ELR (cell line): ENCODE measurements at places on chromosomes 4 and X.

- no peak for DNase-seq
These were observed 601.3 kb downstream of the SPRY1 start for GRCh38 chr4:123997776-123998449.

- peak; percentile 21 for DNase-seq
These were observed 54.5 kb upstream of the WDR1 start for GRCh38 chr4:10171055-10171454.

GRCh38 chr4:74967324-74967723, 34.4 kb downstream of the PARM1 start:
- no peak for DNase-seq

DNA sequence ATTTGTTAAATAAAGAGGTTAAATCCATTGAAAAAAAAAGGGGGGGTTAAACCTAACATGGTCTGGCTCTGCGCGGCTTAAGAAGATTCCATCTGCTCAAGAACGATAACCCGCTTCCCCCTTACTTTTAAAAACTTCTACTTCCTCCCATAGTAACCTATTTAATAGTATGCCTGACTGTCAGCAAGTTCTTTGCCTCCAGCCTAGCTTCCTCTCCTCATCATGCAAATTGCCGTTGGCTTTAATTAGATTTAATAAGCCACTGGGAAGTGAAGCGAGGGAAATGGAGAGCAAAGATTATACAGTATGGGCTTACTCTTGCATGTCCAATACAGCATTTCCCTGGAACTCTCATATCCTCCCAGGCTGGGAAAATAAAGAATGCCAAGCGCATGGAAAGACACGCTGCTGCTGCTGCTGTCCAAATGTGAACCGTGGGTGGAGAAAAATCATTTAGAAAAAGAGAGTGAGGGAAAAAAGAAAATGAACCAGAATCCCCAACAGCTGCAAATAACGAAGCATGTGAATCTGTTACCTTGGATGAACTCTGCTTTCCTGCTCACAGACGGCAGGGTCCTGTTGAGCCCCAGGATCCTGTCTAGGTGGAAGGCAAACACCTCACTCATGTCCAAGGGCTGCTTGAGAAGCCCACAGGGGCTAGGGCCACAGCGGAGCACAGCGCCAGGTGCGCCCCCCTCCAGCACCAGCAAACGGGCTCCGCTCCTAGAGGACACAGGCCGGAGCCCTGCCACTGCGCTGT, 2.7 kb downstream of the GASK1B start:
- DNase-seq = no peak

GRCh38 chr4:8537041-8537461, 43.1 kb upstream of the GPR78 start:
- DNase-seq = peak; percentile 93

DNA sequence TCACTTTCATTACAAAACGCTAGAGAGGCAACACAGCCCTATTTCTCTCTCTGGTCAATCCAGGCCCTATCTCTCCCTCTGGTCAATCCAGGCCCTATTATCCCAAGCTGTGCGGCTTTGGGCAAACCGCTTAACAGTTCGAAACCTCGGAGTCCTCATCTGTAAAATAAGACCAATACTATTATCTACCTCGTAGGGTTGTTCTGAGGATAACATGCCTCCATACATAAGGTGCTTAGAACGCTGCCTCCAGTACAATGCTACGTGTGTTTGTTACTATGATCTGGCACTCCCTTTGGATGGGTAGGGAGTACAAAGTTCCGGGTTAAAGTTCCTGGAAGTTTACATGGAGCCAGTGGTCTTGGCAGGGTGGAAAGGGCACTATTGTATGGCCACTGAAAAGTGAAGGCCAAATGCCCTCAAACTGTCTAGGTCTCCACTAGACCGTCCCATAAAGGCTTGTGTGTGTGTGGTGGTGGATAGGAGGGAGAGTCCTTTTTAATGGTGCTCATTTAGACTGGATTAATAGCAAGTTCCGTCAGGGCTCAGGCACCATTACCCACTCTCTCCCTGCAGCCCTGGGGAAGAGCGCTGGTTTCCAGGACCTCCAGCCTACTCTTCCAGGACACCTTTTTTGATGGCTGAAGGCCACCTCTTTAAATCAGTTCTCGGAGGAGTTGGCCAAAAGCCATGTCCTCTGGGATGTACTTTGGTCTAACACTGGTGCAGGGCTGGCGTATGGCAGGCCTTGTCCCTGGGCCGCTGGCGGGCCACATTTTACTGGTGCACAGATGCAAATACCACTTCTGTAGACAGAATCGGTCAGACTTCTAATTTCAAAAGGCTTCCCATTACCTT, 75.6 kb upstream of the BCOR start:
- no peak for DNase-seq

DNA sequence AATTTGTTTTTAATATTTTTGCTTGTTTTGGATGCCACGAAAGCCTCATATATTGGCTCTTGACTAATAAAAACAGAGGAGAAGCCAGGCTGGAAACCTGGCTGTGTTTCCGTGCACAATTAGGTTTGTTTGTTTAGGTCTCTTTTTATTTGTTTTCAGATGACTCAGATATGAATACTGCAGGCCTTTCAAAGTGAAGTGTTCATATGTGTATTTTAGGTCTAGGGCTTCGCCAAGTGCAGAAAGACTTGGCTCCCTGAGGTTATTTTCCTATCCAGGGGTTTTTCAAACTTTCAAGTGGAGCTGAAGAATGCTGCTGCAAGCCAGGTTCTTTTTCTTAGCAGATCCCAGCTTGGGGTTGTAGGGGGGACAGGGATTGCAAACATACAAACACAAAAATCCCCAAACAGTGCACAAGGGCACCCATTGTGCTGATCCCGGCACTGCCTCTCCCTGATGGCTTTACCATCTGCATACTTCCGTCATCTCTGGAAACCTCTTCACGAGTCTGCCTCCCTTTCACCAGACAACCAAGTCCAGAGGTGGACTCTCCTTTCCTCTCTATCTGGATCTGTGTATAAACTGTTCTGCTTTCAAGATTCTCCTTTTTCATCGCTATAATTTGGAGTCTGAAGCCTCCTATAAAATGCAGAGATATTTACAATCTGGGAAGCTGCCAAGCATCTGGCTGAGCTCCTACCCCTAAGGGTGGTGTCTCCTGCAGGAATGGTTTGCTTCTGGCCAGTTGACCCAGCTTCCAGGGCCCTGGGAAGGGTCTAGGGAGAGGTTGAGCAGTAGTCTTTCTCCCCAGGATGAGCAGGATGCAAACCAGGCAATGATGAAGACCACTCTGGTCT, 108.6 kb downstream of the SMIM20 start:
- peak; percentile 56 for DNase-seq

DNA sequence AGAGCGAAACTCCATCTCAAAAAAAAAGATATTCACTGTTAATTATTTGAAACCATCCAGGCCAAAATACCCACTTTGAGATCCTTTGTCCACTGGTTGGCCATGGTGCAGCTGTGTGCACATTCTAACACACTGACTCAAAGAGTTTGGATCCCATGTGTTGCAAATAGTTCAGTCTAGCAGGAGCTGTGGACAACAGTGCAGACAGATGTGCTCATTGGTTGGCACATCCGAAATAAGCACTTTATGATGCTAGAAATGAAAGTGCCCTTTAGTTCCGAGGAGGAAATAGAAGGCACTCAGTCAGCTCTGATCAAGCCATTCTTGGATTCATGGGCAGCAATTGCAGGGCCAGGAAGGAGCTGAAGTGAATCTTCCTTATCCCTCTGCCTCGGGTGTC, 63.0 kb upstream of the TMEM150C start:
- no peak for DNase-seq
